ENCODE measurements at places on chromosomes 13 and 19.

DNA sequence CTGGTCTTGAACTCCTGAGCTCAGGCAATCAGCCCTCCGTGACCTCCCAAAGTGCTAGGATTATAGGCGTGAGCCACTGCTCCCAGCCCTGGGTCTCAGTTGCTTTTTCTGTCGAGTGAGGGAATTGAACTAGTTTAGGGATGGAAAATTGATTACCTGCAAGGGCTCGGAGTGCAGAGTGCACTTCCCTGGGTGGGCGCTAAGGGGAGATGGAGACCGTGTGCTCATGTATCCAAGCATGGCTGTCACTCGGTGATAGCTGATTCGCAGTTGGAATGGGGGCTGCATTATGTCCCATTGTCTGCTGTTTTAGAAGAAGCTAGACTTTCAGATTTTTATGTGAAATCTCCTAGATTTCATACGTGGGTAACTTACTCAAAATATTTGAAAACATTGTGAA is 139.9 kb upstream of the RFC3 start:
- DNase-seq = no peak

GRCh38 chr13:24922387-24922744 is 158.4 kb downstream of the RNF17 start:
- no peak for DNase-seq

DNA sequence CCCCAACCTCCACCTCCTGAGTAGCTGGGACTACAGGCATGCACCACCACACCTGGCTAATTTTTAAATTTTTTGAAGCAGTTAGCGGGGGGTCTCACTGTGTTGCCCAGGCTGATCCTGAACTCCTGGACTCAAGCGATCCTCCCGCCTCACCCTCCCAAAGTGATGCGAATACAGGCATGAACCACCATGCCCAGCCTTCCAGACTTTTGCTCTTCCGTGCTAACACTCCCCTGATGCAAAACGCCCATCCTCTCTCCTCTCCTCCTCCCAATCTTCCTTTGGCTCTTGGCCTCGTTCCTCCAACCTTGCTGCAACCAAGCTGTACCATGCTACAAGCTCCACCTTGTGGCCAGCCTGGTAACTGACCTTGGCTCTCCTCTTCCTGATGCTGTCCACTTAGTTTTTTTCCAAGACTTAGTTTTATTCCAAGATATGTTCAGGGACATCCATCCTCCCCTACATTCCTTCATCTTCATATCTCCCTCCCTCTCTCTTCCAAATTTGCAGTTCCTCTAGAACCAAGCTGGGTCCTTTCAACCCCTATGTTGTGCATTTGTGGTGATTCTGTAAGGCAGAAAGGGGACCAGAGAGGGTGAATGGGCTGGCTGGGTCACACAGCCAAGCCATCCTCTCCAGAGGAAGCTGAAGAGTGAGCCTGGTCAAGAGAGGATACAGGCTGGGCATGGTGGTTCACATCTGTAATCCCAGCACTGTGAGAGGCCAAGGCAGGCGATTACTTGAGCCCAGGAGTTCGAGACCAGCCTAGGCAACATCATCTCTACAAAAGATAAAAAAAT is 32.8 kb downstream of the TINCR start:
- DNase-seq = no peak

- DNase-seq = no peak
These were observed 3.9 kb downstream of the MBNL2 start for GRCh38 chr13:97226013-97226412.

GRCh38 chr13:113836768-113837559 is 26.9 kb downstream of the GAS6 start:
- no peak for DNase-seq

DNA sequence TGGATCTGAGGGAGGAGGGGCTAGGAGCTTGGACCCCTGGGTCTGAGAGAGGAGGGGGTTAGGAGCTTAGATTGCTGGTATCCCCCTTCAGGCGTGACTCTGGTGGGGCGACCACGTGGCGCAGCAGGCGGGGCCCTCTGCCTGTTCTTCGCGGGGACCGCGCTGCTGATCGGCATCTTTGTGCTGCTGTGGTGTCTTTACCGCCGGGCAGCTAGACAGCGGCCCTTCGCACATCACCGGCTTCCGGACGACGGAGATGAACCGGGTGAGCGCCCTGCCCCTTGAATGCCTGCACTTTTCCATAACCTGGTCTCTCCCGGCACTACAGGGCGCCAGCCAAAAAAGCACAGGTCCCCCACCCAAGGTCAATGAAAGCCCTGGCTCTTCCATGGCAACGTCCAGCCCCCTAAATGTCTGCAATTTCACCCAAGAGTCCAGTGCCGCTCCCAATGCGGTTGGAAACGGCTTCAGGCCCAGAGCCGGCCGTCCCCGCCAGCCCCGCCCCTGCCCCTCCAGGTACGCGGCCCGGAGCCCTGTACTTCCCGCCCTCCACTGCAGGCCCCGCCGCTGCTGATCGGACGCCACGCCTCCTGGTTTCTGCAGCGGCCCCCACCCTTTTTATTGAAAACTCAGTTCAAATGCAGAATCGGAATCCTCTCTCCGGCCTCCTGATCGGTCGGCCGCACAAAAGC is 2.8 kb downstream of the GFY start:
- DNase-seq = peak; percentile 72

DNA sequence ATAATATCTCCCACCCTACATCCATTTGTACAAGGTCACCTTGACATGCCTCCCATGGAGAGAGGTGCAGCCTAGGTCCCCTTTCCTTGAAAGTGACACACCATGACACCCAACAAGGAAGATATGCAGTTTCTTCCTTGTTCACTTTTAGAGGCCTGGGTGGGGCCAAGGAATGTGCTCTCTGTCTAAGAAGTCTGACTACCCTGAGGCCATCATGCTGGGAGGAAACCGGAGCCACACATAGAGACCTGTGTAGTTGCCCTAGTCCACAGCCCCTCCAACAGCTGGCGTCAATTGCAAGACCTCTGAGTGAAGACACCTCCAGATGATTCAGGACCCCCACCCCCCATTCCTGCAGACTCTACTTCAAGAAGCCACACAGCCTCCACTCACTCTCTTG is 11.0 kb downstream of the SYDE1 start:
- no peak for DNase-seq

- peak; percentile 51 for DNase-seq
These were observed 28.9 kb downstream of the TDRD12 start for GRCh38 chr19:32748497-32748896.

DNA sequence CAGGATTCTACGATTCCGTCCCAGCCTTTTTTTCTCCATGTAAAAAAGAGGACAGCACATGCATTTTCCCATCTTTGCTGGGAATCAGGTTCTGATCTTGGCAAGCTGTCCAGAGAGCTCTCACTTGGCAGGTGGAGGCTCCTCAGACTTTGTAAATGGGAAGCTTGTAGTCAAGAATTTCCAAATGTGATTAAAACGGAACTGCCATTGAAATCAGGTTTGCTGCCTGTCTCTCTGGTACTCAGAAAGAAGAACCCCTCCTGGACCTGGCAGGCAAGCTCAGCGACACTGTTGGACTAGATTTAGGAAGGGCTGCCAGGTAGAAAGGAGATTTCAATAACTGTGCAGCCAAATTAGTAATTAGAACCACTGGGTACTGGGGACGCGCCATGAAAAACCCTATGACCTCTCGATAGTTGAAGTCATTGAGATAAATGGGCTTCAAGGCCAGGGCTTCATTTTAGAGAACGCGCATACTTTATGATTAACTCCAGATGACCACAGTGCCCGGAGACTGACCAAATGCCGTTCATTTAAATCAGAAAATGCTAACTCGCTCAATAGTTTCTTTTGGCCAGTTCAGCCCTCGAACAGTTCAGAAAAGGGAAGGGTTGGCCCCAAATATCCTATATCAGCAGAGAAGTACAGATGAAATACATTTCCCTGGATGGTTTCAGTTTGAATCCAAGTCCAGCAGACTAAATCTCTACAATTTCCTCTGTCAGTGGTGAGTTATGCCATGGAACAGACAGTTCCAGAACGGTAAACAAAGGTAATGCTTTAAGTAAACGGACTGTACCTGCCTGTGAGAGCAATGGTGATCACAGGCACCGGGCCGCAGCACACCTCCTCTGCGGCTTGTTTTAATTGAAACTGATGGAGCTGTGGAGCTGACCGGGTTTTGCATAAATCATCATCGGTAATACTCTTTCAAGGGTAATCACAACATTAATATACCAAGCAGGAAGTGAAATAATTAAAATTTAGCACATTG is 517.4 kb downstream of the RFC3 start:
- no peak for DNase-seq

DNA sequence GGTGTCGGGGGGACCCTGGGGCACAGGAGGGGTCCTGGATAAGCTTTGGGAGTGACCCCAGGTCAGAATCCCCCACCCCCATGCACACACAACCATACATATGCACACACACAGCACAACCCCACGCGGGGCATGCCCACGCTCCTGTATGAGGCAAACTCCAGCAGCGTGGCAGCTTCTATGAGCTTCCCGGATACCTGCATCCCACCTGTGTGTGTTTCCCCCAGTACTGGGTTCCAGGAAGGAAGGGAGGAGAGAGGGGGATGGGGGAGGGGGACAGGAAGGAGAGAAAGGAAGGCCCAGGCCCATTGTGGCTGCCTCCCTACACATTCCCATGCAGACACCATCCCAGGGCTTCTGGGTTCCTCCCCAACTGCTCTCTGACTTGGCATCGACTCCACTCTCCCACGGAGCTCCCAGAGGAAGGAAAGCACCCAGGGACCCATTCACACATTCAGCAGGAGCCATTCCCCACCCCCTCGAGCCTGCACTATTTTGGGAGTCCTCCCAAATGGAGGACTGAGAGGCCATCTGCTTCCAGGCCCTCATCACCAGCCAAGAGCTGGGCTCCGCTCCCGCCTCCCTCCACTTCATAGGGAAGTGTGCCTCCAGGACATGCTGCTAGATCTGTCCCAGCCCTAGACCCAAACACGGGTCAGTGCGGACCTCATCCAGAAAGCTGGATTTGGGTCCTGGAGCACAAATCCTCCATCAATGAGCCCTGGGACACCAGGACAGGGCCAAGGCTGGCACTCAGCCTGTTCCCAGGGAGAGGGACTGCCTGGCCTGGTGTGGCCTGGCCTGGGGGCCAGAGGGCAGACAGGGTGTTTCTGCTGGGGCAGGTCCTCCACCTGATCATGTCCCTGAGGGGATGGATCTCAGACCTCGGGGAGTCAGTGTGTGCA is 13.2 kb downstream of the PRR36 start:
- no peak for DNase-seq

GRCh38 chr19:13013649-13014048 is 18.4 kb downstream of the NFIX start:
- DNase-seq = no peak

All from GM13976 (cell line).